Activated T-cell treated with anti-CD3 and anti-CD28 coated beads, Interleukin-2, amount 50 U/mL, for 72 hours (primary cell): ENCODE measurements at places on chromosomes 7 and 10.

DNA sequence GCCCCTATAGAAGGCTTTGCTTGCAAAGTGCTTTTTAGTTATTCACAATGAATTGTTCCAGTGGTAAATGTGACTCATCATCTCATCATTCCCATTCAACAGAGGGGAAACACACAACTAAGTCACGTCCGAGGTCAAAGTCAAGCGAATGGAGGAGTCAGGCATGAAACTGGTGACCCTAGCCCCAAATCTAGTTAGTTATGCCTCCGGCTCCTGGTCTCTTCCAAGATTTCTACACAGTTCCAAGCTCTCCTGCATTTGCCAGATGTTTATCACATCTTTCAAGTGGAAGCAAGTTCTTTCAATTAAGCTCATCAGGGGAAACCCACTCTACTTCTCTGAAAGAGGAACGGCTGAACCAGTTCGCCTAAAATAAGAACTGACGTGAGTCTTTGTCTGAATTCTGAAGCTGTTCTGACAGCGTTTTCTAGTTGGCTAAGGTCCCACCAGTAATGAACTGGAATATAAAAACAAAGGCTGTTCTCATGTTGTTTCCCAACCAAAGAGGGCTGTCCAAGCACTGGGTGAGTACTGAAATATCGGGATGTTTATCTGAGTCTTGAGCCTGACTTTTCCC is 140.9 kb upstream of the NRBF2 start:
- peak; percentile 17 for DNase-seq

DNA sequence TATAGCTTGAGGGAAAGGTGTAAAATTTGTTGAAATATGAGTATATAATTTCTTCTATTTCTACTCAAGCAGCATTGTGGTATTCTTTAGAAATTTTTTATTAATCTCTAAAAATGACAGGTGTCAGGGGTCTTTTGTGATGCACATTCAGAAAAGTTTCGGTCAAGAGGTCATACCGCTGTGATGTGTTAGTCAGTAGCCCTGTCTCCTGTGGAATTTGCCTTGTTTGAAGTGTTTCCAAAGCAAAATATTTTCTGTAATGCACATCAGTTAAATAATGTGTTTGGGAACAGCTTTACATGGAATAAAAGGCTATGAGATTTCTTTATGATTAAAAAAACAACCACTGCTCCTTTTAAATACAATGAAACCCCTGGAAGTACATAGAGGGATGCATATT is 35.8 kb downstream of the FOXP2 start:
- DNase-seq: no peak

DNA sequence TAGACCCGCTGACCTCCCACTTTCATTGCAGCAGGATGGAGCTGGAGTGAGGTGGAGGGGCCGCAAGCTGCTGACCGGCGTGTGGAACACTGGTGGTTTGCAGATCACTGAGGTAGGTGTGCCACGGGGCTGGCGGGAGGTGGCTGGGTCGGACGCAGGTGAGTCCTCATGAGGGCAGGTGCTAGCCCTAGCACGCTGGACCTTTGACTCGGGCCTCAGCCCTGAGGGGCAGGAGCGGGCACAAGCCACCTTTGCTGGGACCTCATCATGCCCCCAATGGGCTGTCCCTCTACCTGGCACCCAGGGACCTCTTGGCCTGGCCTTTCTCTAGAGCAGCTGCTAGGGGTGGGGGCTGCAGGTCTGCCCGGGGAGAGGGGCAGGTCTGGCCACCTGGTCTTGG is 93.3 kb downstream of the ZMIZ1 start:
- DNase-seq: no peak

DNA sequence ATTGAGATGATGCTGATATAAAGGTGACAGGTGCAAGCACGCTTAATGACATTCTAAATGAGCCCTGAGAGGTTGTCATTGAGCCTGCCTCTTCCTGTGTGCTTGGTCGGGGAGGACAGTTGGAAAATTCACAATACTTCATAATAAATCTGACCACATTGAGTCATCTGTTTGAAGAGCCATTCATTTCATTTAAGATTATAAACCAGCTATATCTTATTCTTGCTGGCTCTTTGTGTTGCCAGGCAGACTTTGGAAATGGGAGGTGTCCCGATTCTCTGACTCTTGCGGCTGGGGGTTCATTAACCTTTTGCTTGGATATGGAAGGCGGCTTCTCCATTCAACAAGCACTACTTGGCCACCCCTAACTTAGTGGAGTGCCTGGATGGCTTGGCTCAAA is 198.2 kb downstream of the FANK1 start:
- DNase-seq: no peak

DNA sequence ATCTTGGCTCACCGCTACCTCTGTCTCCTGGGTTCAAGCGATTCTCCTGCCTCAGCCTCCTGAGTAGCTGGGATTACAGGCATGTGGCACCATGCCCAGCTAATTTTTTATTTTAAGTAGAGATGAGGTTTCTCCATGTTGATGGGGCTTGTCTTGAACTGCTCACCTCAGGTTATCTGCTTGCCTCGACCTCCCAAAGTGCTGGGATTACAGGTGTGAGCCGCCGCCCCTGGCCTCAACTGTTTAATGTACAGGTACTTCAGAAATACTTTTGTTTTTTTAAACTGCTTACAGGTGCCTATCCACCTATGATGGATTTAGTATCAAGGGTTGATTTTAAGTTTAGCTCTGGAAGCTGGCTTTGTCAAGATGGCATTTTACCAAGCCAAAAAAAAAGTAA is 55.6 kb downstream of the CDC123 start:
- DNase-seq: no peak

DNA sequence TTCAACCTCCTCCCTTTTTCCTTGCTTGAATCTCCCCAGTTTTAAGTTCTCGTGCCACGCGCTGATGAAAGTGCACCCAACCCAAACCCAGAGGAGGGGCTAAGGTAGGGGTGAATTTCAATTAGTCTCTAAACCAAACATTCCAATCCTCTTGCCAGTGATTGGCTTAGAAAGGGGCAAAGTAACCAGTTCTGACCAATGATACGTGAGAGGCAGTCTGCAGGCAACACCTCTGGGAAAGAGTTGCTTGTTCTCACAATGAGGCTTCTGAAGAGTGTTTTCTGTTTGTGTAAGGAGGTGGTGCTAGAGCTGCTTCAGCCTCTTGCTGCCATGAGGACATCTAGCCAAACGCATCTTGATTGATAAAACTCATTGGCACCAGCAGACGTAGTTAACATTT is 21.8 kb downstream of the SLC35G1 start:
- DNase-seq: no peak

GRCh38 chr10:1007583-1007982 is 18.1 kb downstream of the IDI2 start:
- DNase-seq: no peak
